ENCODE measurements at places on chromosomes 2 and 18.

GRCh38 chr2:241563031-241563507 is 4.5 kb downstream of the BOK start:
- H3K27me3 ChIP-seq: peaks cover 3% of the 10 kb centered on the region
- no peaks in the 10 kb centered on the region for H3K36me3 ChIP-seq
- DNase-seq: no peak
- no peak overlapping the region for H3K27ac ChIP-seq
- H3K4me1 ChIP-seq: no peaks in the 10 kb centered on the region

GRCh38 chr2:61135510-61135909 is 26.5 kb upstream of the C2orf74 start:
- no peaks in the 10 kb centered on the region for H3K36me3 ChIP-seq
- H3K27me3 ChIP-seq: no peaks in the 10 kb centered on the region
- no peak overlapping the region for H3K27ac ChIP-seq
- no peak overlapping the region for H3K4me3 ChIP-seq
- DNase-seq: no peak
- no peaks in the 10 kb centered on the region for H3K4me1 ChIP-seq

GRCh38 chr2:64727013-64727767 is 73.5 kb upstream of the SERTAD2 start:
- H3K4me1 ChIP-seq: peaks cover 53% of the 10 kb centered on the region
- H3K27ac ChIP-seq: no peak overlapping the region
- no peak overlapping the region for H3K4me3 ChIP-seq

DNA sequence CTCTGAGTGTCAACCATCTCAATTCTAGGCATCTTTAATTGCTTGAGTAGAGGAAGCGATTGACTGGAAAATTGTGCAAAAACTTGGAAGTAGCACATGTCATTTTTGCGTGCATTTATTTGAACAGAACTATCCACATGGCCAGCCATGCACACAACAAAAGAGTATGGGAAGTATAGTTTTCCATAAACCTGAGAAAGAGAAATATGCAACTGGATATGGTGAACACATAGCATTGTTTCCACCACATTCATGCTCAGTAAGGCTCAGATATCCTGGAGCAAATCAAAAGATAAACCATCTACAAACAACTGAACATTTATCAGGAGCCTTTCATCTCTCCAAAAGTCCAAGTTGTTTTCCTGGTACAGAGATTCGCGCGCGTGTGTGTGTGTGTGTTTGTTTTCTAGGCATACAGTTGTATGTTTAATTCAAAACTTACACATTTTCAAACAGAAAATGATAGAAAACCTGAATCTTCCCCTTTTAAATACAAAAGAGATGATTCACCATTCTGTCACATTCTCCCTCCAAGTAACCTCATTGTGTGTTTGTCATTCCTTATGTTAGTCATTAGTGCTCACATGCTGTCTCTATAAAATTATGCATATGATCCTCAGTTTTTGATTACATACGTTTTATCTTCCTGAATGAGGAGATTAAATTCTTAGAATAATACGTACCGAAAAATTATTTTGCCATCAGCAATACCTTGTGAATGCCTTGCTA is 780.4 kb upstream of the NRXN1 start:
- DNase-seq: no peak
- H3K4me3 ChIP-seq: no peak overlapping the region
- no peak overlapping the region for H3K27ac ChIP-seq
- no peaks in the 10 kb centered on the region for H3K27me3 ChIP-seq
- H3K4me1 ChIP-seq: no peaks in the 10 kb centered on the region
- H3K36me3 ChIP-seq: no peaks in the 10 kb centered on the region

DNA sequence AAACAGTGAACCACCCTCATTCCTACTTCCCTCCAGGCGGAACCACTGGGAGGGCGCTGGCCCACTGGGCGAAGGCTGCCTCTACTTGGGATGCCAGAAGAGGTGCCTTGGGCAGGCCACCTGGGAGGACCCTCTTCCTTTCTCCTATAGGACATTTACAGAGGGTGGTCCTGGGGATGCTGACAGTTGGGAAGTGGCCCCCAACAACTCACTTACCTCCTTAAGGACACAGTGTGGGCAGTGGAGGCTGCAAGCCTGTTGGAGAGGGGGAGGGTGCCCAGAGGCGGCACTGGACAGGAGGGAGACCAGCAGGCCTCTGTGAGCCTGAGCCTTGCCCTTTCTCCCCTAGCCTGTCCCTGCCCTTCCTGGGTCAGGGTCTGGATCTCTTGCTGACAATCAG is 346.4 kb upstream of the HS6ST1 start:
- DNase-seq: no peak
- peaks cover 4% of the 10 kb centered on the region for H3K27me3 ChIP-seq
- H3K4me3 ChIP-seq: no peak overlapping the region
- no peaks in the 10 kb centered on the region for H3K36me3 ChIP-seq
- no peak overlapping the region for H3K27ac ChIP-seq

DNA sequence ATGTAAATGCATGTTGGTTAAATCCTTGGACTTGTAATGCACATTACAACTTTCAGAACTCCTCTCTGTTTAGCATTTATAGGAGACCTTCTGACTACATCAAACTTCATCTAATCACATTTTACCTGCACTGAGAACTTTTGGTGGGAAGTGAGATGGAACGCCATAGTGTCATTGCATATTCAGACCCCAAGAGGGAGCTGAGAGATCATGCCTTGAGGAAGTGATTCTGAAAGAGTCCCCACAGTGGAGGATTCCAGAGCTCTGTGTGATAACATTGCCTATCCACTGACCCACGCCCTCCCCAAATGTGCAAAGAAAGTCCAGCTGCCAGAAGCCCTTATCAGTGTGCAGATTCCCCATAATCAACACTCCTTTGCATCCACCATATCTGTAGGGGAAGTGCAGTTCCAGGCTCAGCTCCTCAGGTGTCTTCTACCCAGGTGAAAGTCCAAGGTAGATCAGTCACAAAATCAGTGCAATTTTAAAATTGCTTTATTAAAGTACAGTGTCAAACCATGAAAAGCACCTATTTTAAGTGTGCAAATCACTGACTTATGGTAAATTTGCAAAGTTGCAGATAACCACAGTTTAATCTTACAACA is 212.4 kb downstream of the RPIA start:
- peaks cover 7% of the 10 kb centered on the region for H3K27me3 ChIP-seq
- no peaks in the 10 kb centered on the region for H3K36me3 ChIP-seq
- H3K4me1 ChIP-seq: no peaks in the 10 kb centered on the region
- no peak for DNase-seq

- no peak overlapping the region for H3K4me3 ChIP-seq
- H3K36me3 ChIP-seq: no peaks in the 10 kb centered on the region
- no peak overlapping the region for H3K27ac ChIP-seq
- DNase-seq: no peak
- H3K4me1 ChIP-seq: peaks cover 29% of the 10 kb centered on the region
Measured at GRCh38 chr2:101190747-101191516, 39.8 kb upstream of the TBC1D8 start.

DNA sequence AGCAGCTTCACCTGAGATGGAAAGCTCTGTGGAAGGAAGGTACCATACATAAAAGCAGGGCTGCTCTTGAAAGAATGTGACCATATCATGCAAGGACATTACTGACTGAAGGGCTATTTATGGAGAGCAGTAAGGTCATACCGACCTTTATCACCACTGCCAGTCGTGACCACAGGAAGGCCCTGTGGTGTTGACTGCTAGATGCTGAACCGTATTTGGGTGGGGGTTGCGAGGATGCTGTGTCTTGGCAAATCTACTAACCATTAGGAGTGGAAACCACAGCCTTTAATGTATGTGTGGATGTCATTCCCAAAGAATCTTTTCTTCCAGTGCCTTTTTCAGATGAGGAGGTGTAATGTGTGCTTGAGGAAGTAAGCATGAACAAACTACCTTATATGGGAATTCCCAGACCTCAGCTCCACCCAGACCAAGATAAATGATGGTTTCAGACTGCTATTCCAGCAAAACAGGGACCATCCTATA is 60.8 kb downstream of the LIMS1 start:
- H3K4me3 ChIP-seq: no peak overlapping the region
- H3K27ac ChIP-seq: peak overlapping the region; percentile 10
- H3K27me3 ChIP-seq: no peaks in the 10 kb centered on the region
- H3K36me3 ChIP-seq: no peaks in the 10 kb centered on the region
- no peak for DNase-seq
- H3K4me1 ChIP-seq: peaks cover 24% of the 10 kb centered on the region

- H3K27ac ChIP-seq: no peak overlapping the region
- peaks cover 28% of the 10 kb centered on the region for H3K36me3 ChIP-seq
Measured at GRCh38 chr2:9346885-9347284, 76.4 kb downstream of the ITGB1BP1 start.

DNA sequence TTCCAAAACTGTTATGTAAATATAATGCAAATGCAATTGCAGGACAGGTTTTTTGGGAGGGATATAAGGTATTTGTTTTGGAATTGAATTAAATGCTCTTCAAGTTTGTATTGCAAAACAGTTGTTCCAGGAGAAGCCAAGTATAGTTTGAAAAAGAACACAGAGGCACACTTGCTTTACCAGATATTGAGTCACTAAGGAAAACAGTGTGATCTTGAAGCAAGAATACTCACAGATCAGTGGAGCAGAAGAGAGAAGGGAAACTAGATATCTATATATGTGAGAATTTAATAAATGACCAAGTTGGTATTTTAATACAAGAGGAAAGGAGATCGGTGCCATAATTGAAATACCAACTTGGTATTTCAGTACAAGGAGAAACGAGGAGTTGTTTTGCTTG is 178.9 kb downstream of the CAPN13 start:
- no peak overlapping the region for H3K4me3 ChIP-seq
- H3K27me3 ChIP-seq: no peaks in the 10 kb centered on the region
- H3K36me3 ChIP-seq: no peaks in the 10 kb centered on the region
- H3K4me1 ChIP-seq: no peaks in the 10 kb centered on the region
- DNase-seq: no peak
- no peak overlapping the region for H3K27ac ChIP-seq

DNA sequence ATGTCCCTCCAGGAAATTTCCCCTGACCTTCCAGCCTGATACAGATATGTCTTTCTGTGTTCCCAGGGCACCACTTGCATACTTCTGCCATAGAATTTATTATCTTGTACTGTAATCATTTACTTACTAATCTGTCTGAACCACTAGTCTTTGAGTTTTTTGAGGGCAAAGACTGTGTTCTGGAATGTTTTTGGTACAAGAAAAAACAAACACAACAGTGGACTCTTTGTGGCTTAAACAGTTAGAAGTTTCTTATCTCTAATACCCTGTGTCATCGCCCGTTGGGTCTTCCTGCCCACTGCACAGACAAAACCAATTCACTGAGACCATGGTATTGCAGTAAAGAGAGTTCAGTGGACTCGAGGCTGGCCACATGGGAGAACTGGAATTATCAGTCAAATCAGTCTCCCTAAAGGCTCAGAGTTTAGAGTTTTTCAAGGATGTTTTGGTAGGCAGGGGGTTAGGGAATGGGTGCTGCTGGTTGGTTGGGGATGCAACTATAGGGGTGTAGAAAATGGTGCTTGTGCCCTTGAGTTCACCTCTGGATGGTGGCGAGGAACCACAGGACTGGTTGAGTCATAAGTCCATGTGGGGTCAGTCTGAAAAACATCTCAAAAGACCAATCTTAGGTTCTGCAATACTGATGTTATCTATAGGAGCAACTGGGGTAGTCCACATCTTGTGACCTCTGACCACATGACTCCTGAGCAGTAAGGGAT is 20.3 kb downstream of the RALB start:
- H3K27me3 ChIP-seq: no peaks in the 10 kb centered on the region
- no peak for DNase-seq
- H3K27ac ChIP-seq: peak overlapping the region; percentile 30
- no peaks in the 10 kb centered on the region for H3K4me1 ChIP-seq

DNA sequence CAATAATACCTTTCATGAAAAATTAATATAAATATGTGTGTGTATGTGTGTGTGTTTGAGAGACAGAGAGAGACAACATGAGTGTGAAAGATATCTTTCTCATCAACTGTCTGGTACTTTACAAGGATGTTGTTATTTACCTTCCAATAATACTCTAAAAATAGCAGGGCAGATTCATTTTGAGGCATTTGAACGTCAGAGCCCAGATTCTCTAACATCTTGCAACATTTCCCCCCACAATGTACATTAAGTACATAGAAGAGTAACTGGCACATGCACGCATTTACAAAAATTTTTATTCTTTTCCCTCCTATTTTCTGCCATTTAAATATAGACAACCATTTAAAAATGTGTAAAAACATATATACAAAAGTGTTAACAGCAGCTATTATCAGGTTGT is 100.9 kb downstream of the PID1 start:
- no peaks in the 10 kb centered on the region for H3K4me1 ChIP-seq
- H3K36me3 ChIP-seq: no peaks in the 10 kb centered on the region
- H3K4me3 ChIP-seq: no peak overlapping the region
- no peak overlapping the region for H3K27ac ChIP-seq

DNA sequence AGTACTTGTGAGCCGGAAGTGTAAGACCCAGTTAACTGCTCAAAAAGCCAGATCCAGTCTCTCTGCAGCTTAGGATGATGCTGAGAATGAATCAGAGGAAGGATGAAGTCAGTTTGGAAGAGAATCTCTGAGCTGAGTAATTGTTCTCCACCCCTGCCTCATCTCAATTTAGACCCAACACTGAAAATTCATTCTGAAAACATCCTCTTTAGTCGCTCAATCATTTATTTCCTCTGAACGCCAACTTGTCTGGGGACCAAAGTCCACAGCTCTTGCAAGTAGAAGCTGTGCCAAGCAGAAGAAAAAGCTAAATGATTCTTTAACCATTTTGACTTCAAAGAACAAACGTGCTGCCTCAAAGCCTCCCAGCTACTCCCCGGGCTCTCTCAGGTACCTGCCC is 177.1 kb upstream of the KLHL29 start:
- H3K27ac ChIP-seq: no peak overlapping the region
- H3K36me3 ChIP-seq: peaks cover 4% of the 10 kb centered on the region
- H3K4me1 ChIP-seq: peaks cover 7% of the 10 kb centered on the region
- peaks cover 3% of the 10 kb centered on the region for H3K27me3 ChIP-seq

- DNase-seq: no peak
- H3K4me3 ChIP-seq: no peak overlapping the region
- peak overlapping the region; percentile 27 for H3K27ac ChIP-seq
- H3K36me3 ChIP-seq: peaks cover 6% of the 10 kb centered on the region
- no peaks in the 10 kb centered on the region for H3K27me3 ChIP-seq
Measured at GRCh38 chr2:135791418-135792190, 45.4 kb downstream of the LCT start.

- H3K4me3 ChIP-seq: no peak overlapping the region
- H3K36me3 ChIP-seq: no peaks in the 10 kb centered on the region
- H3K27me3 ChIP-seq: no peaks in the 10 kb centered on the region
- H3K4me1 ChIP-seq: peaks cover 11% of the 10 kb centered on the region
- DNase-seq: no peak
Measured at GRCh38 chr2:160652236-160652635, 158.6 kb upstream of the RBMS1 start.

GRCh38 chr2:150134223-150134857 is 353.1 kb downstream of the RND3 start:
- no peak for DNase-seq
- peak overlapping the region; percentile 18 for H3K4me3 ChIP-seq
- peaks cover 45% of the 10 kb centered on the region for H3K4me1 ChIP-seq
- no peaks in the 10 kb centered on the region for H3K36me3 ChIP-seq
- peak overlapping the region; percentile 70 for H3K27ac ChIP-seq

GRCh38 chr2:9649261-9649660 is 18.5 kb upstream of the YWHAQ start:
- H3K27me3 ChIP-seq: no peaks in the 10 kb centered on the region
- no peak for DNase-seq
- H3K27ac ChIP-seq: no peak overlapping the region
- no peak overlapping the region for H3K4me3 ChIP-seq
- no peaks in the 10 kb centered on the region for H3K36me3 ChIP-seq

- peaks cover 9% of the 10 kb centered on the region for H3K4me1 ChIP-seq
- H3K27ac ChIP-seq: no peak overlapping the region
- no peak overlapping the region for H3K4me3 ChIP-seq
- H3K36me3 ChIP-seq: peaks cover 8% of the 10 kb centered on the region
- no peak for DNase-seq
Measured at GRCh38 chr18:35592298-35592697, 10.8 kb downstream of the GALNT1 start.
